ENCODE measurements at places on chromosomes 7 and 10. TPM values are rescaled to one million over a fixed set of nuclear protein-coding genes. Genes with fewer than 3 reads are reported as not detected.

- DNase-seq = no peak
Measured at GRCh38 chr7:55265836-55266642, 99.1 kb upstream of the LANCL2 start.

Gene SCART1
- polyA plus RNA-seq = 3.5 TPM

DNA sequence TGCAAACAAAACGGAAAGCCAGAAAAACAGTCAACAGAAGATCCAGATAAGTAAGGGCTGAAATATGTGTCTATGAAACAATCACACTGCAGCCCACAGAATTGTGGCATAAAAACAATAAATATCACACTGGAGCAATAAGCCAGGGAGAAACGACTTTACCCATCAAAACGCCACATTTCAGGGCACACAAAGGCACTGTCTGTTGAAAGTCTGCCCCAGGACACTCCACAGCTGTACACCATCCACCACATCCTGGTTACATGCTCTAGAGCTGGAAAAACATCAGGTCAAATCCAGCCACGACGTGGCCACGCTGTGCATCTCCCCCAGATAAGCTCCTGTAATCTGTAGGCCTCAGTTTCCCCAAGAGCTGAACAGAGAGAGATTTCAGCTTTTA lies 88.7 kb downstream of the COBL start:
- no peak for DNase-seq

Gene TMEM196
- 0.10 TPM for polyA plus RNA-seq

DNA sequence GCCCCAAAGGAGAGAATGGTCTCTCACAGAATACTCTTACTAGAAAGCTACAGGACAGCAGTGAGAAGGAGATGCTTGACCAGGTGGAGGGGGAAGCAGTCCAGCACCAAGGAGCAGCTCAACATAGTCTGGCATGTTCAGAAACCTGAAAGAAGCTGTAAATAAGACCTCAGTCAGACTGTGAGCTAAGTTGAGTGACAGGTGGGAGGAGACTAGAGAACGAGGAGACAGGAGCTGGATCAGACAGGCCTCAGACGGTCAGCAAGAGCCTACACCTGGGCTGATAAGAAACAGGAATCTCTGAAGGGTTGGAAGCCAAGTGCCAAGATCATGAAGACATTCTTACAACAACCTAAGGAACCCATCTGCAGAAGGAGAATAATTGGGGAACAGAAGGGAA lies 54.5 kb downstream of the ELMO1 start:
- no peak for DNase-seq
